ENCODE measurements at places on chromosomes 16 and 17.

DNA sequence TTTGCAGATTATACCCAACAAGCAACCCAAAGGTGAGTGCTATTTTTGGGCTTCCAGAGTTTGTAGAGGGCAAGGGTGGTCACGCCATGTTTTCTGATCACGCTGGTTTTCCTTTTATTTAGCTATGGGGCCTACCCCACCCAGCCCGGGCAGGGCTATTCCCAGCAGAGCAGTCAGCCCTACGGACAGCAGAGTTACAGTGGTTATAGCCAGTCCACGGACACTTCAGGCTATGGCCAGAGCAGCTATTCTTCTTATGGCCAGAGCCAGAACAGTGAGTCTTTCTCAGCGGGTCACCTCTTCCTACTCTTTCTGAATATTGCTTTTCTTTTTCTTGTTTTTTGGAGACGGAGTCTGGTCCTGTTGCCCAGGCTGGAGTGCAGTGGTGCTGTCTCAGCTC is 2.5 kb downstream of the FUS start:
- peaks cover 65% of the 10 kb centered on the region for H3K4me1 ChIP-seq
- no peak for DNase-seq
- H3K36me3 ChIP-seq = peaks cover 72% of the 10 kb centered on the region
- H3K27me3 ChIP-seq = peaks cover 12% of the 10 kb centered on the region
- H3K27ac ChIP-seq = peak overlapping the region; percentile 100

GRCh38 chr17:47703191-47703591 is 9.2 kb downstream of the TBKBP1 start:
- peak overlapping the region; percentile 97 for H3K27ac ChIP-seq
- no peaks in the 10 kb centered on the region for H3K27me3 ChIP-seq
- H3K36me3 ChIP-seq = peaks cover 16% of the 10 kb centered on the region
- peaks cover 83% of the 10 kb centered on the region for H3K4me1 ChIP-seq
- peak overlapping the region; percentile 76 for H3K4me3 ChIP-seq

DNA sequence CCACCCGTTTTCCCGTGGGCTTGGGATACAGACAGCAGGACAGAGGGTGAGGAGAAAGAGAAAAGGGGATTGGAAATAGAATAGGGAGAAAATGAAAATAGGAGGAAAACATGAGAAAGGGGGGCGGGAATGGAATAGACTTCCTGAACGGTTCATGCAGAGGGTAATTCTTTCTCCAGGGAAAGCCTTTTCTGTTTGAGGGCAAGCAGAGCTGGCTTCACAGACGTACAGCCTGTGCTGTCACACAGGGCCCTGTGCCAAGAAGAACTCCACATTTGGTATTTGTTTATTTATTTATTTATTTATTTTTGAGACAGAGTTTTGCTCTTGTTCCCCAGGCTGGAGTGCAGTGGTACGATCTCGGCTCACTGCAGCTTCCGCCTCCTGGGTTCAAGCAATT is 12.0 kb downstream of the MILR1 start:
- H3K4me1 ChIP-seq = peaks cover 9% of the 10 kb centered on the region
- H3K4me3 ChIP-seq = no peak overlapping the region
- H3K27me3 ChIP-seq = no peaks in the 10 kb centered on the region

DNA sequence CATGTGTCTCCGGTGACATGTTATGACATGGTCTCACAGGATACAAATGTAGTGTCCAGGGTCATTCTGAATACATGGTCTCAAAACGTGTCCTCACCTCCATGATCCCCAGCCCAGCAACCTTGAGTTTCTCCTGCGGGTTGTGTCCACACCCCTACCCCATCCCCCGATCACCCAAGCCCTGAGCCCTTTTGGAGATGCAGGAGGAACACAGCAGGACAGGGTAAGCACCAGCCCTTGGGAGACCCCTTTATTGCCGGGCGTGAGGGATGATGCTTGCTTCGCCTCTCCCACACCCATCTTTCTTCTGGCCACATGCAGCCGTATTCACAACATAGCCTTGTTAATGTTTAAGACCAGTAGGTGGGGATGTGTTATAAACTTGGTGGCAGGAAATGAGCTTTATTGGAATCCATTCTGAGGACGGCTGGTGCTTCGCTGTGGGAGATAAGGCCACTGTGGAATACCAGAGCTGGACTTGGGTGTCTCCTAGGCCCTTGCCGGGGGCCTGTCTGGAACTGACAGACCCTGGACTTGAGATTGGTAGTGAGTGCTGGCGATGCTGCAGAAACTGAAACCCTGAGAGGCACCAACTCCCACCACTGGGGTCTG is 5.5 kb downstream of the TMEM132E start:
- peaks cover 67% of the 10 kb centered on the region for H3K27me3 ChIP-seq
- no peak overlapping the region for H3K4me3 ChIP-seq
- H3K4me1 ChIP-seq = peaks cover 2% of the 10 kb centered on the region
- DNase-seq = no peak
- no peak overlapping the region for H3K27ac ChIP-seq
- no peaks in the 10 kb centered on the region for H3K36me3 ChIP-seq

GRCh38 chr16:71648921-71649320 is 22.9 kb downstream of the MARVELD3 start:
- no peak for DNase-seq
- H3K36me3 ChIP-seq = peaks cover 2% of the 10 kb centered on the region
- H3K27ac ChIP-seq = no peak overlapping the region
- H3K4me1 ChIP-seq = no peaks in the 10 kb centered on the region
- no peaks in the 10 kb centered on the region for H3K27me3 ChIP-seq

GRCh38 chr17:66906321-66907278 is 57.9 kb upstream of the CACNG4 start:
- no peak overlapping the region for H3K4me3 ChIP-seq
- H3K27ac ChIP-seq = no peak overlapping the region
- H3K27me3 ChIP-seq = no peaks in the 10 kb centered on the region
- no peaks in the 10 kb centered on the region for H3K36me3 ChIP-seq
- peaks cover 2% of the 10 kb centered on the region for H3K4me1 ChIP-seq

DNA sequence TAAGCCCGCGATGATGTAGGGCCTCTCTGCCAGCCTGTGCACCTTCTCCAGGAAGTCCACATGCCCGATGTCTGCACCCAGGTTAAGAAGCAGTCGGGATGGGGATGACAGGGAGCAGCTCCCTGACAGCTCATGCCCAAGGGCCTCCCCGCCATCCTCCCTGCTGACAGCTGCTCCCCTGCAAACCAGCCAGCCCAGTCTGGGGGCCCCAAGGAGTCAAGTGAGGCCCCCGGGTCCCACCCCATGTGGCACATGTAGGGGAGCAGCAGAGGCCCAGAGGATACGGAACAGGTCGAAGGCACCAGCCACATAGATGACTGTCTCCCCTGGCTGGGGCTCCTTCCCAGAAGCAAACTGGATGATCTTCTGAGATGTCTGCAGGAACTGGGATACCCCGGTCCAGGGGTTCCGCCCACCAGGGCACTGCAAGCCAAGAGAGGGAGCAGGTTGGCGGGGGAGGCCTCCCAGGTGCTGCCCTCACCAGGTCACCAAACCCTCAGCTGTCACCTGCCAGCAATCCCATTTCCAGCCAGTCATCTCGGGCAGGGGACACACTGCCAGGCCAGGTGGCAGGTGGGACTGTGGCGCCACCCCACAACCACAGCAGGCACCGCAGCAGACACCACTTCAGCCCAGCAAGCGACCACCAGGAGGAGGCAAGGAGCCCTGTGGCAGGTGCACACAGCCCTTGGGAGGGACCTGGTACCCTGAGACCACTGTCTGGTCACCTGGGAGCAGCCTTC is 4.6 kb downstream of the PCYT2 start:
- H3K27ac ChIP-seq = no peak overlapping the region
- no peaks in the 10 kb centered on the region for H3K36me3 ChIP-seq
- peaks cover 3% of the 10 kb centered on the region for H3K4me1 ChIP-seq

DNA sequence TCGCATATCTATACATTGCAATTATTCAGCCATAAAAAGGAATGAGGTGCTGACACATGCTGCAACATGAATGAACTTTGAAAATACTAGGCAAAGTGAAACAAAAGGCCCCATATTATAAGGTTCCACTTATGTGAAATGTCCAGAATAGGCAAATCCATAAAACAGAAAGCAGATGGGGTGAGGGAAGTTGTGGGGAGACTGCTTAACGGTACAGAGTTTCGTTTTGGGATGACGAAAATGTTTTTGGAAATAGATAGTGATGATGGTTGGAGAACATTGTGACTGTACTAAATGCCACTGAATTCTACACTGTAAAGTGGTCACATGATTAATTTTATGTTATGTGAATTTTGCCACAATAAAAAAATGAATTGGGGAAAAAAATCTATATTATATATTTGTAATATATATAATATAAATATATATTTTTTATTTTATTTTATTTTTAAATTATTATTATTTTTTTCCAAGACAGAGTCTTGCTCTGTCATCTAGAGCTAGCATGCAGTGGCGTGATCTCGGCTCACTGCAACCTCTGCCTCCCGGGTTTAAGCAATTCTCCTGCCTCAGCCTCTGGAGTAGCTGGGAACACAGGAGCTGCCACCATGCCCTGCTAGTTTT is 4.2 kb upstream of the GNA13 start:
- H3K4me1 ChIP-seq = peaks cover 3% of the 10 kb centered on the region
- peaks cover 2% of the 10 kb centered on the region for H3K36me3 ChIP-seq
- H3K4me3 ChIP-seq = no peak overlapping the region
- peaks cover 4% of the 10 kb centered on the region for H3K27me3 ChIP-seq
- H3K27ac ChIP-seq = no peak overlapping the region
- no peak for DNase-seq

DNA sequence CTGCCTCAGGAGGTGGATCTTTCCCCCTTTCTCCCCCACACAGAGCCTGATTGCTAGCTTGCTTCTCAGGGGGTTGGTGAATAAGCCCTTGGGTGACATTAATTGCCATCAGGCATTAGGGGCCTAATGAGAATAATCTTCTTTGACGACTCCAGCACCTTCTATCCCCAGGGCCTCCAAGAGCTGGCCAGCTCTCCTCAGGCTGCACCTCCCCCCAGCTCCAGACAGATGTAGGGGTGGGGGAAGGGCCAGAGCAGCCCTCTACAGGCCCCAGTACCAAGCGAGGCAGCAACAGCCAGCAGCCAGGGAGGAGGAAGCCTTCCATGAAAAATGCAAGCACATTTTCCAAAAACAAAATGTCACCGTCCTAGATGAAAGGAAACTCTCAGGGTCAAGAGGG is 1.4 kb upstream of the TMEM132E start:
- no peak overlapping the region for H3K27ac ChIP-seq
- H3K36me3 ChIP-seq = no peaks in the 10 kb centered on the region
- peaks cover 2% of the 10 kb centered on the region for H3K4me1 ChIP-seq
- no peak for DNase-seq

DNA sequence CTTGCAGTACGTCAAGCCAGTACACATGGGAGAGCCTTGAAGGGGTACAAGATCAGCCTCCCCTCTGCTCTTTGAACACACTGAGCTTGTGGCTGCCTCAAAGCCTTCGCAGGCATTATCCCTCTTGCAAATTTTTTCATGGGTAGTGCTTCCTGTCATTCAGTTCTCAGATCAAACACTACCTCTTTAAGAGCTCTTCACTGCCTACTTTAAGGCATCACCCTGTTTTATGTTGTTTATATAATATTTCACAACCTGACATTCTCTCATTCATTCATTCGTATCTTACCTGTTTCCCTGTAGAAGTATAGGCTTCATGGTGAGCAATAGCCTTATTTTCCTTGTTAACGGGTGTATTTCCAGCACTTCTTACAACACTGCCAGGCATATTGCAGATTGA is 269.1 kb downstream of the CDH13 start:
- no peaks in the 10 kb centered on the region for H3K4me1 ChIP-seq
- no peaks in the 10 kb centered on the region for H3K27me3 ChIP-seq
- no peak for DNase-seq
- no peak overlapping the region for H3K27ac ChIP-seq
- no peaks in the 10 kb centered on the region for H3K36me3 ChIP-seq
- H3K4me3 ChIP-seq = no peak overlapping the region
